Left lobe of liver (tissue), 2 donors: ENCODE measurements at places on chromosomes 7 and 10. TPM values are rescaled to one million over a fixed set of nuclear protein-coding genes. Genes with fewer than 3 reads are reported as not detected.
A peak's percentile ranks its signal among the peaks of the same experiment; 100 is the strongest.

Gene PRLHR
- total RNA-seq = not detected

Gene WEE2
- not detected for total RNA-seq

Gene SPDYE5
- not detected for total RNA-seq

Gene C7orf33
- not detected for total RNA-seq

- DNase-seq = peak; percentile 99
Measured at GRCh38 chr7:138460176-138460648, at the start of gene TRIM24. TSS of gene TRIM24 (plus strand) at chr7:138460259. CDS start at chr7:138460549, 290 bp downstream.

- no peak for DNase-seq
Measured at GRCh38 chr7:69450456-69450855, 147.8 kb upstream of the AUTS2 start.

- DNase-seq = no peak
Measured at GRCh38 chr10:71847418-71847817, 3.6 kb downstream of the PSAP start.

DNA sequence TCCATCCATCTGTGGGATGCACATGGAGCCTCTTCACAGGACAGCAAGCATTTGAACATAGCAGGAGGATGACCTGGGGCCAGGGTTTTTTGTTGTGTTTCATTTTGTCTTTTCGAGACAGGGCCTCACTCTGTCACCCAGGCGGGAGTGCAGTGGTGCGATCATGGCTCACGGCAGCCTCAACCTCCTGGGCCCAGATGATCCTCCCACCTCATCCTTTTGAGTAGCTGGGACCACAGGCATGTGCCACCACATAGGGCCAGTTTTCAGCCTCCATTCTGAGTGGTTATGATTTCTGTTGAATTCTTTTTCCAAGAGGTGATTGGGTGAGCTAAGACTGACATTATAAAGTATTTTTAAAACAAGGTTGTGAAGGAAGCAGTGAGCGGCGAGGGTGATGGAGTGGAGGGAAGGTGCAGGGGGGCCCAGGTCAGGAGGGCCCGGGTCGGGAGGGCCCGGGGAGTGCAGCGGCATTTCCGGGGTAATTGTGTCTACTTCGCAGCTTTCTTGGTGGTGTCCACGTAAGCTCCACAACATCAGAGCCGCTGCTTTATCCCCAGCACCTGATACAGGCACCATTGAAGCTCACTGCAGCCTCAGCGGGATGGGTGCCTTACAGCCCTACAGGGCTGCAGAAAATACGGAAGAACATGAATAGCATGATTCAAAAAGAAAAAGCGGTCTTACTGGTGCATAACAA, 12.0 kb upstream of the LARP4B start:
- no peak for DNase-seq

- DNase-seq = no peak
Measured at GRCh38 chr7:93039786-93040185, 78.0 kb downstream of the SAMD9 start.

DNA sequence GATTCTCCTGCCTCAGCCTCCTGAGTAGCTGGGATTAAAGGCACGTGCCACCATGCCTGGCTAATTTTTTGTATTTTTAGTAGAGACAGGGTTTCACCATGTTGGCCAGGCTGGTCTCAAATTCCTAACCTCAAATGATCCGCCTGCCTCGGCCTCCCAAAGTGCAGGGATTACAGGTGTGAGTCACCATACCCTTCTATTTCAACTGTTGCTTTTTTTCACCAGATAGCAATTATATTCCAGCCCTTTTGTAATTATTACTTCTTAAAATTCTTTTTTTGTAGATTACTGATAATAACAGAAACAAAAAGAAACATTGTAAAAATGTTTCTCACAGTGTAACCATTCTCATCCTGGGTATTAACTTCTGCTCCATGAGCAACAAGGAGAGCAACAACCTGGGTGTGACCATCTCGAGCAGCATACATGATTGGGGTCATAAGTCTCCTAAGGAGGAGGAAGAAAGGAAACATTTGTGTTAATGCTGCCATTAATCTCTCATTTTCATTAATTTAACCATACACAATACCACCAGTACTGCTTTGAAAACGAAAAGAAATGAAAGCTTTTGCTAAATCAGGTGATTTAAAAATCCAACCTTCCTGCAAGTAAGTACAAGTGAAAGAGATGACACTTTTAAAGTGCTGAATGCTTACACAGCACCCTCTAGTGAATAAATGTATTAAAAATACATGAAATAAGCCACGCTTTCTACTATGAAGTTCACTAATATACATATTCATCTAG, 41.8 kb downstream of the ASZ1 start:
- DNase-seq = no peak

DNA sequence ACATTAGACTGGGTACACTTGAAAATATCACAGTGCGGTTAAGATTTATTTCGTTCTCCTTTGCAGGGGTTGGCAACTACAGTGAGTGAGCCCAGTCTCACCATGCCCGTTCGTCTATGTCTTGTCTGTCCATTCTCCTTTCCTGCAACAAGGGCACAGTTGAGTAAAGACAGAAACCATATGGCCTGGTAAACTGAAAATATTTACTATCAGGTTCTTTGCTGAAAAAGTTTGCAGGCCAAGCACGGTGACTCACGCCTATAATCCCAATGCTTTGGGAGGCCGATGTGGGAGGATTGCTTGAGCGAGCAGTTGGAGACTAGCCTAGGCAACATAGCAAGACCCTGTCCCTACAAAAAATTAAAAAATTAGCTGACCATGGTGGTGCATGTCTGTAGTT, 11.4 kb upstream of the KCTD7 start:
- DNase-seq = no peak
